ENCODE measurements at places on chromosomes 16 and 17.

- no peak for DNase-seq
Measured at GRCh38 chr17:68600931-68601564, at the start of gene FAM20A. Gene FAM20A (minus strand): TSS chr17:68601367. CDS start chr17:68600666, 701 bp downstream.

GRCh38 chr17:47628014-47628566 lies 21.6 kb upstream of the KPNB1 start:
- no peak for DNase-seq

DNA sequence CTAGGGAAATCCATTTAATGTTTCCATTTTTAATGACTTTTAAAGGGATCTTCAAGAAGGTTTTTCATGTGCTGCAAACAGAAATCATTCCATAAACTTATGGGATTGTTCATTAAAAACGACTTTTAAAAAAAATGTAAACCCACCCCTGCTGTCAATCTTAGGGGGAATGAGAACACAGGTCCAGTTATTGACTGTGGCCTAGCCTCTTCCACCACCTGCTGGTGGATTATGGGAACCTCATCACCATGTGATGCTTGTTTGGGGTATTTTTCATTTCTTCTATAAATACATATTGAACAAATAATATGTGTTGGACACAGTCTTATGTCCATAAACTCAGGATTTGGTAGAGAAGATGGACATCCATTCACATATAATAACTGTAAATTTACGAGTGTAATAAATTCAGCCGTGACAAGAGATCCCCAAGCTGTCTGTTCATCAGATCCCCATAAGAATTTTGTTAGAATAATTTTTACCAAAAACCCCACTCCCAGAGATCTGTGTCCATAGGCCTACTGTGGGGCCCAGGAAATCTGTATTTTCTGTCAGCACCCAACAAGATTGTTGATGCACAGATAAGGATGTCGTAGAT lies 42.0 kb upstream of the TMC5 start:
- DNase-seq = peak; percentile 42

DNA sequence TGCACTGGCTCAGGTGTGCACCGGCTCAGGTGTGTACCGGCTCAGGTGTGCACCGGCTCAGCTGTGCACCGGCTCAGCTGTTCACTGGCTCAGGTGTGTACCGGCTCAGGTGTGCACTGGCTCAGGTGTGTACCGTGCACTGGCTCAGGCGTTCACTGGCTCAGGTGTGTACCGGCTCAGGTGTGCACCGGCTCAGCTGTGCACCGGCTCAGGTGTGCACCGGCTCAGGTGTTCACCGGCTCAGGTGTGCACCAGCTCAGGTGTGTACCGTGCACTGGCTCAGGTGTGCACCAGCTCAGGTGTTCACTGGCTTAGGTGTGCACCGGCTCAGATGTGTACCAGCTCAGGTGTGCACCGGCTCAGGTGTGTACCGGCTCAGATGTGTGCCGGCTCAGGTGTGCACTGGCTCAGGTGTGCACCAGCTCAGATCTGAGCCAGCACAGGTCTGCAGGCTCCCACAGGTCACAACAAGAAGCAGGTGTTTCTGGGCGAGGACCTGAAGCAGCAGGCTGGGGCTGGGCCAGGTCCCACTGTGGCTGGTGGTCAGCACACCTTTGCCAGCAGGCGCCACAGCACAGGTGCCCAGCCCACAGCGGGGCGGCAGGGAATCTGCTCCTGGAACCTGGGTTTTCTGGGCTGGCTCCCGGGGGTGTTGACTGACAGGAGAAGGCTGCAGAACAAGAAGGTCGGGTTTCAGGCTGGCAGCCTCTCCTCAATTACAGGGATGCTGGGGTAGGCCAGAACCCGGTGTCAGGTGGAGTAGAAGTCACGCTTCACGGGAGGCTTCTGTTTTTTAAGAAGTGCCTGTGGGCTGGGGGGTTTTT lies 17.2 kb downstream of the METRNL start:
- no peak for DNase-seq

GRCh38 chr17:44200478-44201155 lies 933 bp upstream of the ATXN7L3 start:
- no peak for DNase-seq

DNA sequence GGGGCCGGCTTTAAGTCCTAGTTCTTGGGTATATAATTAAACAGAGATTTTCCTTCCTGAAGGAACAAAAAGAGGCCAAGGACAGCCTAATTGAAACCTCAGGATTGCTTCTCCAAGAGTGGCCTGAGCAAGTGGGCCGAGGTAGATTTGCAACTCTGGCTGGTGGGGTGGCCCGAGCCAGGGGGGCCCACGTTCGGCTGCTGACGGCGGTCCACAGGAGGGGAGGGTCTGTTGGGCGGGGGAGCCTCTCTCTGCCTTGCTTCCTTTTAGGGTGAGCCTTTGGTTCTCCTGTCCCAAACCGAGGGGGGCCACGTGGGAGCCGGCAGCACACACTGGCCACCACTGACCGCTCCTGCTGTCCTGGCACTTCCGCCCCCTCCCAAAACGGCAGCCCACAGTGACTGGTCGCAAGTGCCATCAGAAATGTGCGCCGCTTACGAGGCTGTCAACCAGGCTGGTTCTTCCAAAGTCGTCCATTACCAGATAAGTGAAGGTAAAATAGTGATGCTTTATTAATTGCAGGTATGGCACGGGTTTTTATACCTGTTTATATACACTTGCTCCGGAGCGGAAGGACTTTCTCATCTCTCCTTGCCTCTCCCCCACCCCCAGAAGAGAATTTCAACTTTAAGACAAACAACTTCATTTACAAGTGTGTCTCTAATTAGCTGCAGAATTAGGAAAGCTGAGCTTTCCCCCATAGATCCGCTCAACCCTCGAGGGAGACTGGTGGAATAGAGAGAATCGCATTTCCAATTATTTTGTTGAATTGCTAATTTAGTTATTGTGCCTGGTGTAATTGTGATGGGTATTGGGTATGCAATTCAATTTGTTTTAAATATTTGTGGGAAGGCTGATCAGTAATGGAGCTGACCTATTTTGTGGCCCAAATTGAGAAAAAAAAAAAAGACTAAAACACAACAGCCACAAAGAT lies 117.8 kb downstream of the AATF start:
- no peak for DNase-seq

GRCh38 chr16:48607056-48607825 lies 2.7 kb downstream of the N4BP1 start:
- DNase-seq = no peak

DNA sequence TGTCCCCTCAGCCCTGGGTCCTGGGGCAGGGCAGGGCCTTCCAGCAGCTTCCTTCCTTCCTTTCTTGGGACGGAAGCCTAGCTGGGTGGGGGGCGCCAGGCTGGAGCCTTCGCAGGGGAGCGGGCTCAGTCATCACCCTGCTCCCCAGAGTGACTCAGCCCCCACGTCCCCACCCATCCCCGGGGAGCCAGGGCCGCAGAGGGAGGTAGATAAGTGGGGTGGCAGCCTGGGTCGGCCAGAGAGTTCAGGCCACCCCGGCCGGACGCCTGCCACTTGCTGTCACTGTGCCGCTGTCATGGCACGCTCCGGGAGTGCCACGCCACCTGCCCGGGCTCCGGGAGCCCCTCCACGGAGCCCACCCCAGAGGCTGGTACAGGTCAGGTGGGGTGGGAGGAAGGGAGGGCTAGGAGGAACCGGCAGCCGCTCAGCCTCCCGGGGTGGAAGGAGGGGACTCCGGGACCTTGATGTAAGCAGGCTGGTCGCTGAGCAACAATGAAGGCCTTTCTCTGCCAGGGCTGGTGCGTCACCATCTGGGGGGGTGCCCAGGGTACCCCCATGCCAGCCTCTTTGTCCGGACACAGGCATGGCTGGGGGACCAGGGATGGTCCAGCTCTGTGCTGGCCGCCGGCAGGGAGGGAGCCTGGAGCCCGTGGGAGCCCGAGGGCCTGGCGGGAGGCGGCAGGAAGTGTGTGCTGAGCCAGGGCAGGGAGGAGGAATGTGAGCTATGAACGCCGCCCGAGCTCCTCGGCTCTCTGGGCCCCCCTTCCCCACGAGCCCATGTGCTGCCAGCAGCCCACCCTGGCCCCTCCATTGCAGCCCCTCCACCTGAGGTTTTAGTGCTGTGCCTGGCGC lies 6.6 kb downstream of the NHERF2 start:
- no peak for DNase-seq

DNA sequence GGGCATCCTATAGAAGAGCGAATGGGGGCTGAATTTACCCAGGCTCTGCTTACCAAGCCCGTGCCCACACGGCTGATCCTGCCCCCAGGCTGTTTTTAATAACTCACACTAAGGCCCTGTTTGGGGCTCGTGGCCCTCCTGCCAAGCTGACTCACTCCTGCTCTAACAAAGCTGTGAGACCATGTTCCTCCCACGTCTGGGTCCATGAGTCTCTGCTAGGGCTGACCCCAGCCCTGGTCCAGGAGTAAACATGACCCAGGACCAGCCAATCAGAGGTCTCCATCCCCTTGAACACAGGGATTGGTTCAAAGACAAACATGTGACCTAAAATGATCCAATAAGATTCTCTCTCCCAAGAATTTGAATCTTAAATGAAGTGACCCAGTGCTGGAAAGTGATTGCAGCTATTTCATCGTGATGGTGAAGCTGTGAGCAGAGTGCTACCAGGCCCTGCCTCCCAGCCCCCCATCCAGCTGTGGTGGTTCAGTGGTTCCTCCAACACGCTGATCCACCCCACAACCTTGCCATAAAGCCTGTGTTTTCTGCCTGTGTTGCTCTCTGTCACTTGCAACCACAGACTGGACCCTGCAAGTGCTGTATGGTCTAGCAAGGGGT lies 57.2 kb downstream of the C16orf82 start:
- DNase-seq = no peak
